T-helper 2 cell treated with Interferon-gamma antibody and Interleukin-4, amounts not matched to agents 5 μg/mL and 100 μg/mL, for 36 hours (primary cell): ENCODE measurements at places on chromosomes 6 and 20.
A peak's percentile ranks its signal among the peaks of the same experiment; 100 is the strongest.

GRCh38 chr6:102398788-102399390, 1005.4 kb downstream of the GRIK2 start:
- H3K4me3 ChIP-seq = no peak overlapping the region
- no peaks in the 10 kb centered on the region for H3K4me1 ChIP-seq
- H3K36me3 ChIP-seq = no peaks in the 10 kb centered on the region
- no peaks in the 10 kb centered on the region for H3K27me3 ChIP-seq
- no peak overlapping the region for H3K27ac ChIP-seq

- DNase-seq = no peak
- H3K4me1 ChIP-seq = peaks cover 7% of the 10 kb centered on the region
- no peaks in the 10 kb centered on the region for H3K36me3 ChIP-seq
- H3K27ac ChIP-seq = no peak overlapping the region
These were observed 12.1 kb upstream of the AHCY start for GRCh38 chr20:34315236-34315635.

GRCh38 chr20:2805689-2806350, 5.4 kb upstream of the CPXM1 start:
- no peaks in the 10 kb centered on the region for H3K36me3 ChIP-seq
- no peak overlapping the region for H3K27ac ChIP-seq
- no peak overlapping the region for H3K4me3 ChIP-seq
- no peak for DNase-seq
- peaks cover 62% of the 10 kb centered on the region for H3K27me3 ChIP-seq

GRCh38 chr20:58075586-58076345, 152.7 kb downstream of the ANKRD60 start:
- peaks cover 8% of the 10 kb centered on the region for H3K27me3 ChIP-seq
- no peak overlapping the region for H3K27ac ChIP-seq
- DNase-seq = no peak

- no peaks in the 10 kb centered on the region for H3K36me3 ChIP-seq
- DNase-seq = no peak
- no peak overlapping the region for H3K4me3 ChIP-seq
- no peaks in the 10 kb centered on the region for H3K4me1 ChIP-seq
- no peak overlapping the region for H3K27ac ChIP-seq
- no peaks in the 10 kb centered on the region for H3K27me3 ChIP-seq
These were observed 284.6 kb upstream of the ZFP64 start for GRCh38 chr20:52476074-52476750.

- no peak for DNase-seq
- no peaks in the 10 kb centered on the region for H3K36me3 ChIP-seq
- H3K27me3 ChIP-seq = peaks cover 13% of the 10 kb centered on the region
- H3K4me3 ChIP-seq = no peak overlapping the region
- no peak overlapping the region for H3K27ac ChIP-seq
These were observed 270.1 kb upstream of the PRND start for GRCh38 chr20:4451487-4452081.

- no peaks in the 10 kb centered on the region for H3K27me3 ChIP-seq
- DNase-seq = no peak
- no peak overlapping the region for H3K4me3 ChIP-seq
- no peaks in the 10 kb centered on the region for H3K4me1 ChIP-seq
- H3K36me3 ChIP-seq = no peaks in the 10 kb centered on the region
These were observed 388.4 kb upstream of the GJE1 start for GRCh38 chr6:141744194-141744925.

- no peaks in the 10 kb centered on the region for H3K36me3 ChIP-seq
- peak overlapping the region; percentile 13 for H3K27ac ChIP-seq
- H3K4me3 ChIP-seq = peak overlapping the region; percentile 38
- H3K27me3 ChIP-seq = no peaks in the 10 kb centered on the region
These were observed 11.7 kb upstream of the TBC1D7 start for GRCh38 chr6:13339863-13340630.

- peaks cover 3% of the 10 kb centered on the region for H3K36me3 ChIP-seq
- H3K4me1 ChIP-seq = peaks cover 9% of the 10 kb centered on the region
- peaks cover 4% of the 10 kb centered on the region for H3K27me3 ChIP-seq
These were observed 96.1 kb downstream of the PPP1R14C start for GRCh38 chr6:150238846-150239407.

DNA sequence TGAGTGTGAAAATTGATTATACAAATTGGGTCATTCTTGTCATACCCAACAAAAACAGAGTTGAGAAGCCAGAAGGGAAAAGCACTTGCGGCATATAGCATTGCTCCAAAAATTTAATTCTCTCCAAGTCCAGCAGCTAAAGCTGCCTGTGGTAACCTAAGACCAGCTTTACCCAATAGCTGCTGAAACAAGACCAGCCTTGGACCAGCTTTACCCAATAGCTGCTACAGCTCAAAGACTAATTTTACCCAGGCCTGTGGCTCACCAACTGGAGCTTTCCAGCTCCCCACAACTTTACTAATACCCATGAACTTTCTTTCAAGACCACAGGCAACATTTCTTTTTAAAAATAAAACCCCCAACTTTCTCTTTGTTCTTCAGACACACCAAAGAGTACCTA, 32.8 kb upstream of the ZNF133 start:
- no peak overlapping the region for H3K4me3 ChIP-seq
- no peak overlapping the region for H3K27ac ChIP-seq
- no peaks in the 10 kb centered on the region for H3K36me3 ChIP-seq
